ENCODE measurements at places on chromosomes 6 and 20.

DNA sequence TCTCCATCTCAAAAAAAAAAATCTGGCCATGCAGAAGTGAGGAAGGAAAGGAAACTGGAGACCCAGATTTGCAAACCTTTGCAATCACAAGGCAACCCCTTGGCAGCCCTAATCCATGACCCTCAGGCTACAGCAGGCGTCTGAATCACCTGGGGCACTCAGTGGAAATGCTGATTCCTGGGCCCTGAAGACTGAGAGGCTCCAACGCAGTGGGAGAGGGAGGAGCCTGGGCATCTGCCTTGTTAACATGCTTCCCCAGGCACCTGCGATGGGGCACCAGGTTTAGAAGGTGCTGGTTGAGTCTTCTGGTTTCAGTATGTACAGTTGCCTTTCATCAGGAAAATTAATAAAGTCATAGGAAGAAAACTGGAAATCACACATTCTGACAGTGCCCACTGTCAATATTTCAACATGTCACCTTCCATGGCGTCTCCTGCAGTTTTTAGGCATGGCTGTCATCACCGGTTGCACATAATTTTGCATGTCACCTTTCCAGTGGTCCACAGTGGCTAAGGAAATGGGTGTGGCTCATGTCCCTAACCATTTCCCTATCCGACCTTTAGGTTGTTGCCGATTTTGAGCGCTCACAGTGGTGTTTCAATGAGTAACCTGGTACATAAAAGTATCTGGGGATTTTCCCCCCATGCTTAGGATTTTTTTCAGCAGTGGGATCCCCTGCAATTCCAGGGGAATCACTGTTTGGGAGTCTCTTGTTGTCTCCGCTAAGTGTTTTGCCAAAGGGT, 56.9 kb downstream of the PREX1 start:
- no peak for DNase-seq

DNA sequence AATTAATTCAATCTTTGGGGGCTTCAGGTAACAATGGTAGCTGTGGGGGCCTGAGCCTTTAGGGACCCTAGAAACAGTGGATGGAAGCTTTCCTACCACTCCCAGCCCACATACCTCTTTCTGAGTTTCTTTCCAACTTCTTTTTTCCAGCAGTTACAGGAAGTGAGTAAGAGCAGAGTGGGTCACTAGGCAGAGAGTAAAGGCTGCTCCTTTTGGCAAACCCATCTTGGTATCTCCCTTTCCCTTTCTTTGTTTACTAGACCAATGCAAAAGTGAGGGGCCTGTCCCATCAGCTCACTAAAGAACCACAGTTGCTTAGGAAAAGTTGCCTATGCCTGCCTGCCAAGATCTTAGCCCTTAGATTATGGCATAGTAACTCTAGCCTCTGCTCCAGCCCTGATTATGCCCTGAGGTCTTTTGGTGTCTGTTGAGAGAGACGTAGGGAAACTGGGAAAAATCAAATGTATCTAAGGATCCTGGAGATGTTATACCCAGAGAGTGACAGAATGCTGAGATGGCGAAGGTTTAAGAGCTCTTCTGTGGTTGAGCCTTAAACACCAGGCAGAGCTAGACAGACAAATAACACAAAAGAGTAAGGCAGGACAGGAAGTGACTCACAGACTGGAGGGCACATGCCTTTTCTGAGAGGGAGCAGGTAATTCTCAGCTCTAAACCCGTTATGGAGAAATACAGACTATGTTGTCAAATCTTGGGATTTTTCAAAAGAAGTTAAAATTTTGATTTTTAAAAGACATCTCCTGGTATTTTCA, 31.3 kb downstream of the TRMT6 start:
- no peak for DNase-seq

- DNase-seq = no peak
Measured at GRCh38 chr6:150720774-150721233, 121.1 kb downstream of the PLEKHG1 start.

DNA sequence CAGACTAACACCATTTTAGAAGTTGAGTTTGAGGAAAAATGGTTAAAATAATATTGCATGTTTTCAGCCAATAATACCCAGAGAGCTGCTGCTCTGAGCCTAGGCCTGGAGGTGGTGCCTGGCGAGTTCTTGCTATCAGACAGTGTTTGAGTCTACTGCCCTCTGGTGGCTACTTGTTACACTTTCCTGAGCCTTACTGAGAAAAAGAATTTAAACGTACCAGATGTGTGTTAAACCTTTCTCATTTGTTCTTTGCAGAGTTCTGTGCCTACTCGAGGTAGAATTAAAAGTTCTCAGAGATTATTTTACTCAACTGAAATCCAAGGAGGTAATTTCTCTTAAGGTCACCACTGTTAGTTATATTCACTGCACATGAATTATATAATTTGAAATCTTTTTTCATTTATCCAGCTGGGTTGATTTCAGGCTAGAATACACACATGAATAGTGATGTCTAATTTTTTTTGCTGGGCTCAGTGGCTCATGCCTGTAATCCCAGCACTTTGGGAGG, 38.2 kb downstream of the SHLD1 start:
- DNase-seq = peak; percentile 73

GRCh38 chr20:8399947-8400346, 267.9 kb downstream of the PLCB1 start:
- no peak for DNase-seq

GRCh38 chr6:139708337-139709199, 334.1 kb upstream of the CITED2 start:
- DNase-seq = no peak

DNA sequence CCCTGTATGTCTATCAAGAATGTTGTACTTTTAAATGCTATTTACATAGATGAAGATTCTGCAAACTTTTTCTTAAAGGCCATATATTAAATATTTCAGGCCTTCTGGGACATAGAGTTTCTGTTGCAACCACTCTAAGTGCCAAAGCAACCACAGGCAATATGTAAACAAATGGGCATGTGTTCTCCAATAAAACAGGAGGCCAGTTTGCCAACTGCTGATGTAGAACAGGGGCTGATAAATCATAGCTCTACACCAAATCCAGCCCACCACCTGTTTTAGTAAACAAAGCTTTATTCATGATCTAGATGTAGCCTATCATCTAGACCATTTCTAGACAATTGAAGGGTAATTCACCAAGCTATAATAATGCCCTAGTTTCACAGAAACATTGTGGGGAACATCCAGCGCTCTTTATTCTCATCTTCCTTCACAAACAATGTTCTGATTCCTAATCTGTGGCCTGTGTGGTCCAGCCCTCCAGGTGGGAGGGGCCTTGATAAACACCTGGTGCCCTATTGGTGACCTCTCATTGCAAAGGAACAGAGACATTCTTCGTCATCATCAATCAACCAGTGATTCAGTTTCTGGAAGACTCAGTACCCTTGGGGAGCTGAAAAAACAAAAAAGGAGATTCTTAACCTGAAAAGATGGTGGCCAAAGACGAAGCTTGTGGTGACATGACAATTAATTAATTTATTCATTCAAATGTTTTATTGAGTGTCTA, 80.2 kb downstream of the PREP start:
- no peak for DNase-seq

DNA sequence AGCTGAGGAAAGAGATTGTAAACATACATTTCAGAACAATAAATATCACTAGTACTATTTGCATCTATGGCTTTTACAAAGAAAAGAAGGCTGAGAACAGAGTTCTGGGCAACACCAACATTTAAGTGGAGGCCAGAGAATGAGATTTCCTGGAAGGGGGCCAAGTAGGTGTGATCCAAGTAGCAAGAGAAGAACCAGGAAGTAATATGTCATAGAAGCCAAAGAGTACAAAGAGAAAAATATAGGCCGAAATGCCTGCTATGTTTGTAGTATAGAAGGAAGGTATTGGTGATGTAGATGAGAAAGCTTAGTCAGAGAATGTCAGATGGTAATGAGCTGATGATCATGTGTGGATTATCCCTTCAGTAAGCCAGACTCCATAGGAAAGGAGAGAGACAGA, 94.5 kb downstream of the PERP start:
- no peak for DNase-seq

- DNase-seq = no peak
Measured at GRCh38 chr6:126824815-126825214, 293.7 kb upstream of the RSPO3 start.

DNA sequence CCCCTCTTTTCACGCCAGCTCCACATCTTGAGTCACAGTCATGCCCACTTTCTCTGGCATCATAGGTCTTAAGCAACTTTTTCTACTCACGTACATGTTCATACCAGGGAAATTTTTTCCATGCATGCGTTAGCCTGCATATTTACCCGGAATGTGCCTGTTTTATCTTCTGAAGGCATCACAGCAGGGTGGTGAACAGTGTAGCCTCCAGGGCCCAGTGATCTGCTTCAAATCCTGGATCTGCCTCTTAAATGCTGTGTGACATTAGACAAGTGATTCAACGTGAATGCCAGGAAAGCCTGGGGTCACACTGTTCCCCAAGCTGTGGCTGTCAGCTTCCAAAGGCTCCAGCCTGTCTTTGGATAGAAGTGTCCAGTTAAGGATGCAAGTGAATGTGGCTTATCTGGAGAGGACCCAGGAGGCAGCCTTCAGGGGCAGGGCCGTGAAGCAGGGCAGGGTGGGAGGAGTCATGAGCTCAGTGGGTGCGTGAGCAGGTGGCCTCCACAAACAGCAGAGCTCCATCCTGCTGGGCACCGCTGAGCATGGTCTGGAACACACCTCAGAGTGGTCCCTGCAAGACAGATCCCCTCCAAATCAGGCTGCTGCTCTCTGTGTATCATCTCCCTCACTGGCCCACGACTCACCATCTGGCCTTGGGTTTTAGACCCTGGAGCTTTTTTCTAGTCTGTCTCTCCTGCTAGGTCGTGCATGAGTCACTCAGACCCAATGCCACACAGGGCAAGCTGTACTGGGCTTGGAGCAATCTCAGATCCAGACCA, 30.4 kb upstream of the CD93 start:
- DNase-seq = no peak

DNA sequence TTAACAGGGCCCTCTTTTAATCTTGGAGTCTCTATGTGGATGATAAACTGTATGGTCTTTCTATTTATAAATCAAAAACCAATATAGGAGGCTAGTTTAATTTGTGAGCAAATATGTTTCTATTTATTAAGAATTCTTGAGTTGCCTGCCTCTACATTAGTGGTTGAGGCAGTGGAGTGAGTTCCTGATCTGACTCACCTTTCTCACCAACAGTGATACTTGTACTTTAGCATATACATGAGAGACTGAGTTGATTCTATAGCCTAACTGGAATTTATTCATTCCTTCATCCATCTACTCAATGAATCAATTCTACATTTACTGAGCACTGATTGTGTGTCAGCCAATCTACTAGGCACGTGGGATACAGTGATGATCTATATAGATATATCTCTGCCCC, 126.9 kb downstream of the TRMT11 start:
- DNase-seq = no peak

GRCh38 chr20:24747010-24747712, 201.9 kb upstream of the CST7 start:
- no peak for DNase-seq

DNA sequence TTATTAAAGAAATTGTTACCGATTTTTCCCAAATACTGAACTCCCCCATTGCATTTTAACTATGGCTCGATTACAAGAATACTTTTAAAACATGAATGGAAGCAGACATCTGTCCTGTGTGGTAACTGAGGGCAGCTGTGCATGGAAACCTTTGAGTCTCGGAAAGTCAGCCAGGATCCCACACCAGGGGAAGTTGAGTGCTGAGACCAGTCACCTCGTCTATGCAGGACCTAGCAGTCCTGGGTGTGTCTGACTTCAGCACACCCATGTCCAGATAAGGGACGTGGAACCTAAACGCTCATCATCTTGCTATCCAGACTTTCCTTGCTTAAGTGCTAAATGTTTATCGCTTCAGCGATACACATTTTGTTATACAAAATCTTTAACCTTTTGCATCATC, 6.1 kb downstream of the RIN2 start:
- no peak for DNase-seq

DNA sequence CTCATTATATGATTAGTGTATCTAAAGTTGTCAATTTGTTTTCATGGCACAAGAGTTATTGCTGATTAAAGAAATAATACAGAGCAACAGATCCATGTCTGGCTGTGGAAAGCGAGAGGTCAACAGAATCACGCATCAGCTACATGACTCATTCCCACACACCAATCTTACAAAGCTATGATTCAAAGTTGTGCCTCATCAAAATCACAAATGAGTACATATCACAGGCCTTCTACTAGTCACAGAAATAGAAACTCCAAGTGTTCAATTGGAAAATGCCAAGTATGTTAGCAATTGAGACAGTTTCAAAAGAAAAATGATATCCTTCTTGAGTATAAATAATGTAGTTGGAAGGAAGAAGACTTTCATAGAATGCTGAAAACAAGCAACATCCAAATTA, 57.8 kb upstream of the NKAIN2 start:
- DNase-seq = no peak

DNA sequence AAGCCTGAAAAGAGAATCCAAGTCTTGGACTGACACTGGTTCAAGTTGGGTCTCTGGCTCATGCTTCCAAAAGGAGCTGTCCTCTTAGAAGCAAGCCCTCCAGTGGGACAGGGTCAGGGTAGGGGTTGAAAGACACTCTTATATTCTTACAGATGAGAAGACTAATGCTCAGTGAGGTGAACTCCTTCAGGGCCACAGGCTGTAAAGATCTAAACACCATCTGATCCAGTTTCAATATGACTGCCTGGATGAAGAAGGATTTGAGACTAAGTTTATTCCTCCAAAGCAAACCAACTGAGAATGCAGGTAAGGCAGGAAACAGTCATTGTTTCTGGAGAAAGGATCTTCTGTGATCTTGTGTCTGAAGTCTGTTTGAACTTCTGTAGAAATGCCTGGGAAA, 99.0 kb upstream of the TAB2 start:
- DNase-seq = no peak

DNA sequence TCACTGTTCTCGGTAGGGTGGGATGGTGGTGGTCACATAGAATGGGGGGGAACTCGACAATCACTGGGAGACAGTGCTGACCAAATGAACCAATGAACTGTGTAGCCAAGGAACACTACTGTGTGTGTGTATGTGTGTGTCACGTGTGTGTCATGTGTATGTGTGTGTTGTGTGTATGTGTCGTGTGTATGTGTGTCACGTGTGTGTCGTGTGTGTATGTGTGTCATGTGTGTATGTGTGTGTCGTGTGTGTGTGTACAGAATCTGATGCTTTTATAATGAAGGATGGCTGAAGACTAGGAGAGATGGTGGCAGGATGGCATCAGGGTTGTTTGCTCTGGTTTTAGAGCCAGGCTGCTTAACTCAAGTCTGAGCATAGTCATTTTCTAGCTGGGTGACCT, 99.1 kb upstream of the DUSP22 start:
- no peak for DNase-seq

GRCh38 chr6:63415286-63415685, 95.5 kb upstream of the LGSN start:
- no peak for DNase-seq

All from activated CD4-positive, alpha-beta T cell treated with anti-CD3 and anti-CD28 coated beads, Interleukin-2, amount 50 U/mL, for 4 hours (primary cell).